Stomach (tissue), 19 donors: ENCODE measurements at places on chromosomes 4 and X.

DNA sequence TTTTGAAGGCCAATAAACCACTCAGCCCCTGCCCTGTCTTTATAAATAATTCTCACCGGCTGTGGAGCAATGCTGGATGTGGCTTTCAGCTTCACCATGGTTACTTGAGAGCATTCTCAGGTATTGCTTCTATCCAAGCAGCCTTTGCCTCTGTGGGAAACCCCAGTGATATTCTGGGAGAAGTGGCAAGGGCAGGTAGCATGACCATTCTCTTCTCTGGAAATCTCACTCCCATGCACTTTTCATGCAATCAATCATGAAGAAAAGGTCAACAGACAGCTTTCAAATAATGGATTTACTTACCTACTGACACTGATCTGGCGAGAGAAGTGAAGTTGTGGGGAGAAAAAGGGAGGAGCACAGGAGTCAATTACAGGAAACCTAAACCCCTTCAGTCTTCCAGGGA, 49.5 kb downstream of the UNC5C start:
- DNase-seq = no peak

DNA sequence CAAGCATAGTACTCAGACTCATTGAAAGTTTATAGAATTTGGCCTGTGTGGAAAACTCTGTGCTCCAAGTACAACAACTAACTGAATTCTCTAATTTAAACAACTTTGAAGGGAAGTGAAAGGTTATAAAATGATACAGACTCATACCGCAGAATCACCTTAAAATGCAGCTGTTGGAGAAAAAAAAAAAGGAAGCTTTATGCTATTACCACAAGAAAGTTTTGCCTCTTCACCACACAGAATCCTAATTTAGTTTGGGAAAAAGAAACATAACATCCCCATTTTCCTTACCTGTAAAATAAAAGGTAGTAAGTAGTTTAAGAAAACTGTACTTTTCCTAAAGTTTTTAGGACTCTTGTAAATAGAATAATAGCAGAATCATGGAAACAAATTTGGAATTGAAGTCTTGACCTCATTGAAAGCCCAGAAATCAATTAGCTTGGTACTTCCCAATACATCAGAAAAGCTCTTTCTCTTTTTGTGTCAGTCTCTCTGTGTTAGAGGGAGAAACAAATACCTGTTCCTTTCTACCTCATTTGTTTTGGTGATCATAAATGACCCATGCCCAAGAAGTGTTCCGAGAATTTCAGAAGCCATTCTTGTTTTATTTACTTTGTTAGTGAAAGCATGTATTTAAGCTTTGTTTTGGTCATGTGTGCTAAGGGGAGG, 78.8 kb downstream of the NFKB1 start:
- DNase-seq = no peak

- no peak for DNase-seq
Measured at GRCh38 chr4:31058656-31059055, 338.5 kb downstream of the PCDH7 start.

DNA sequence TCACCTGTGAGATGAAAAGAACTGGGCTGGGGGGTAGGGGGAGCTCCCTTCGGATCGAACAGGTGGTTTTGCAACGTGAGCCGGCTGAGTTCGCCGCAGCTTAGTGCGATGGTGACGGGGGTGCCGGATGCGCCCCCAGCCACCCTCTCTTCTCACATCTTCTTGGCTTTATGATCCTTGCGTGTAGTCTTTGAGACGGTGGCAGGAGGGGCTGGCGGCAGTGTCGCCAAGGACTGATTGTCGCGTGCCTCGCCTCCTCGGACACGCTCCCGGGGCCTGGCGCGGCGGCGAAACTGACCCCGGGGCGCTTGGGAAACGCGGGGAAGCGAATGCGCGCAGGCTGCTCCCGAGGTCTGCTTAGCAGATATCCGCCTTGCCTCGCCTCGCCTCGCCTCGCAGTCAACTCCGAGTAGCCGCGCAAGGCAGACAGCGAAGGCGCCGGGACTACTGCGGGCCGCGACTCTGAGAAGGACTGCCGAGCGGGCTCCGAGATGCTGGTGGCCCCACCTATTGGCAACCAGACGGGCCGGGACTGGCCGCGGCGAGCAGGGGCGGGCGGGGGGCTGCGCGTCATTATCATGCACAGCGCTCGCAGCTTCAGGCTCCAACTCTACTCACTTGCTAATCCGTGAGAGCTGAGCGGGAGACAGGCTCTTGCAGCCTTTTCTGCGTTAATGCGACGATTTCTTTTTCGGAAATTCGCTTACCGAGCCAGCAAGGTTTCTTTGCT, 1.5 kb downstream of the GRID2 start:
- DNase-seq = peak; percentile 88

- DNase-seq = no peak
Measured at GRCh38 chr4:136183513-136183912, 1348.8 kb downstream of the PCDH18 start.

DNA sequence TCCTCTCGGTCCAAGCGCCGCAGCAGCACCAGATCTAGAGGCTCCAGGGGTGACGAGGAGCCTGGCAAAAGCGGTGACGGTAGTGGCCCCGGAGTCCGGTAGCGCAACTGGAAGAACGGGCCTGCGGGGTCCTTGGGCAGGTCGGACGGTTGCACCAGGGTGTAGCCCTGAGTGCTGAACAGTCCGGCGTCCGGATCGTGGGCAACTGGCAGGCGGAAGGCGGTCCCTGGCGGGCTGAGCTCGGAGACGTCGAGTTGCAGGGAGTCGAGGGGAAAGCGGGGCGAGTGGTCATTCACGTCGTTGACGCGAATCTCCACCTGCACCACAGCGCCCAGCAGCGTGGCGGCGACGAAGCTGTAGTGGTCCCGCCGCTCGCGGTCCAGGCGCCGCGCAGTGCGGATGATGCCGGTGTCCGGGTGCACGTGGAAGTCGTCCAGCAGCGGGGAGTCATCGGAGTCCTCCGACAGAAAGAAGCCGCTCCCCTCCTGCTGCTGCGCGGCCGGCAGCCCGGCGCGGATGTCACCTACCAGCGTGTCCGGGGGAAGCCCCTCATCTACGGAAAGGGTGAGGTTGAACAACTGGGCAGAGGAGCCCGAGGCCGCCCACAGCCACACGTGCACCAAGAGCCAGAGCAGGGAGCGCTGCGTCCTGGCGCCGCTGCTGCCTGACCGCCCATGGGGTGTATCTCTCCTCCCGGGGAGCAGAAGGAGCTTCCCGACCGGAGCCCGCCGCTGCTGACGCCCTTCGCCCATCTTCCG, 837 bp downstream of the DCHS2 start:
- no peak for DNase-seq

DNA sequence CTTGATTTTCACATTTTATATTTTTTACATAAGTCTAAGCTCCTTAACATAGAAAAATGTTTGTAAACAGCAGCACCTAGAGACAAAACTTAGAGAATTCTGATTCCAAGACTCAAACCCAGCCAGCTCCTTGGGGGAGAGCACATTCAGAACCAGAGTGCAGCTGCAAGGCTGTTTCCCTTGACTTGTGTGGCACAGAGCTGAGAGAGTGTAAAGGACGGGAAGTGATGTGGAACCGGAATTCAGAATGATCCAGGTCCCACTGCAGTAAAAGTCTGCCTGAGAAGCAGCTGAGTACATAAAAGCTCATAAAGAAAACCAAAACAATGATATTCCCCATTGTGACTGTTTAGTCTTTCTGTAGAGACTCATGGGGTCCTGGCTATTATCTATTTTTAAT, 713.8 kb downstream of the RAB28 start:
- DNase-seq = no peak

DNA sequence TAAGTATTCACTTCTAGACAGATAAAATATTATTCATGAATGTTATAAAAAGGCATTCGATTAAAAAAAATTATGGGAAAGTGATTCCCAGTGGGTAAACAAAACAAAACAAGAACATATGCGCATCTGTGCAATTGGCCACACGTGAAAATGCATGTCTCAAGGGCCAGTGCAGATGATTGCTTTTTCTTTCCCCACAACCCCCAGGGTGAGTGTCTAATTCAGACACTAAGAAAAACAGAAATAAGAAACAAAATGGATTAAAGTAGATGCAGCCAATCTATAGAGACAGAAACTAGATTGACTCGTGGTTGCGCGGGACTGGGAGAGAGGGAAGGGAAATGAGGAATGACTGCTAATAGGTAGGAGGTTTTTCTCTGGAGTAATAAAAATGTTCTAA, 49.5 kb downstream of the GPM6A start:
- no peak for DNase-seq

DNA sequence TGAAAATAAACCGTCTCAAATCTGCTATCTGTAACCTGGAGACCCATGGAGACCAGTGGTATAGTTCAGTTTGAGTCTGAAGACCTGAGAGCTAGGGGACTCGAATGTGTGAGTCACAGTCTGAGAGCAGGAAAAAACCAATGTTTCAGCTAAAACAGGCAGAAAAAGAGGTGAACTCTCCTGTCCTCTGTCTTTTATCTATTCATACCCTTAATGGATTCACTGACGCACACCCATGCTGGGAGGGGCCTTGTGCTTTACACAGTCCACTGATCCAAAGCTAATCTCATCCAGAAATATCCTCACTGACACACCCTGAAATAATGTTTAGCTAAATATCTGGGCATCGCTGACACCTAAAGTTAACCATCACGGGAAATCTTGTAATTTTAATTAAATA, 297.9 kb downstream of the GPM6A start:
- DNase-seq = no peak

DNA sequence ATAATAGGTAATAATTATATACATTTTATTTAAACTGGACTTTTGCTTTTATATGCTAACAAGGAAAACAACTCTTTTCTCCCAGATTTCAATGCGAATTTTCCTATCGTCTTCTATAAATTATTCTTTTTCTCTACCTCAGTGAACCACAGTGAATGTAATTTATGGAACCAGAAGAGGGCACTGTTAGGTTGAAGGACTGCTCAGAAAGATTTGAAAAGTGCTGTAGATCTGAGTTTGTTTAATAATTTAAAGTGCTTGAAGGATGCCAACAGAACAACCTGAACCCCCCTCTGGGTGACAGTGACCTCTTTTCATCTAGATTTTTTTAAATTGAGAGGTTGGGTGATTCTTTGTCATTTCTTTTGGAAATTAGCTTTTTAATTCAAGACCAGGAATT, 54.9 kb downstream of the PHOX2B start:
- peak; percentile 67 for DNase-seq

DNA sequence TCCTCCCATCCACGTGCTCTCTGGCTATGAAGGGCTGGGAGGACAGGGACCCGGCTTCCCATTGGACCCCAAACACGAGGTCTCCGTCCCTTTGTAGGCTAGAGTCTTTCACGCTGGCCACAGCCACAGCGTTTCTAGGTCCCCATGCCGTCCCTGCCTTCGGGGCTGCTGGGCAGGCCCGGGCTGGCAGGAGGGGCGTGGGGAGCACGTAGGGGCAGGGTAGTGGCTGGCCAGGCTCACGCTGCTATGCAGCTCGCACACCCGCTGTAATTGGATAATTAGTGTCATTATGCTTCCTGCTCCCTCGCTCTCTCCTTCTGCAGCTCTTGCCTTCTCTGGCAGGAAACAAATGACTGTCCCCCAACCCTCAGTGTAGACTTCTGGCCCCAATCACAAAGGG, 9.8 kb downstream of the ATP2B3 start:
- DNase-seq = no peak

DNA sequence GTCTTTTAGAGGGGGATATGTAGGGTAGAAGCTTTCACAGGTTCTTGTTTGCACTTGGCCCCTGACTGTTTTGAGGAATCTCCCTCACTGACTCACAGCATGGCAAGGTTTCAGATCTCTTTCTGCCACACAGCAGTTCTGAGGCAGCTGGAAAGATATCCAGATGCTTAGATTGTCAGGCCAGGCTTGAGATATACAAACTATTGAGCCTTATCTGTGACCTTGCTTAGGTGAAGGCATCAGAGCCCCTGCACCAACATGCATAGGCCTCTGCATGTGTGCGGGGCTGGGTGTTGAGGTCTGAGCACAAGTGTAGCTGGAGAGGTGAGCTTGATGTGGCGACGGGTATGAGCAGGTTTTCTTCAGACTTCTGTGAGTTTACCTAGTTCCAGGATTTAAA, 80.9 kb upstream of the MSANTD1 start:
- peak; percentile 7 for DNase-seq

DNA sequence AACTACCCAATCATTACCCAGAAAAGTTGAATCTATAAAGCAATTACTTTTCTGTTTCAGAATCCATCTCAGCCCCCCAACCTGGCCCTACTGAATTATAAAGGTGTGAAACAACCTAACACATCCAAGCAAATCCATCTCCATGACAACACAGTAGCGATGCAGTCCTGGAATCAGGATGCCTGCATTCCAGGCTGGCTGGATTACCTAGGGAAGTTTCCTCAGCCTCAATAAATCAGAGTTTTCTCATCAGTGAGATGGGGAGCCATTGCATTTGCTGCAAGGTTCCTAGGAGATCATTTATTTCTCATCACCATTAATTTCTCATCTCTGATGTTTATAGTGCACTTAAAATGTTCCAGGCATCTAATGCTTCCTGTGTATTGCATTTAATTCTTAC, 46.0 kb downstream of the LNX1 start:
- no peak for DNase-seq

GRCh38 chrX:131067216-131067615, 9.1 kb downstream of the ARHGAP36 start:
- DNase-seq = no peak

GRCh38 chr4:7414046-7414445, 20.7 kb downstream of the PSAPL1 start:
- peak; percentile 13 for DNase-seq

DNA sequence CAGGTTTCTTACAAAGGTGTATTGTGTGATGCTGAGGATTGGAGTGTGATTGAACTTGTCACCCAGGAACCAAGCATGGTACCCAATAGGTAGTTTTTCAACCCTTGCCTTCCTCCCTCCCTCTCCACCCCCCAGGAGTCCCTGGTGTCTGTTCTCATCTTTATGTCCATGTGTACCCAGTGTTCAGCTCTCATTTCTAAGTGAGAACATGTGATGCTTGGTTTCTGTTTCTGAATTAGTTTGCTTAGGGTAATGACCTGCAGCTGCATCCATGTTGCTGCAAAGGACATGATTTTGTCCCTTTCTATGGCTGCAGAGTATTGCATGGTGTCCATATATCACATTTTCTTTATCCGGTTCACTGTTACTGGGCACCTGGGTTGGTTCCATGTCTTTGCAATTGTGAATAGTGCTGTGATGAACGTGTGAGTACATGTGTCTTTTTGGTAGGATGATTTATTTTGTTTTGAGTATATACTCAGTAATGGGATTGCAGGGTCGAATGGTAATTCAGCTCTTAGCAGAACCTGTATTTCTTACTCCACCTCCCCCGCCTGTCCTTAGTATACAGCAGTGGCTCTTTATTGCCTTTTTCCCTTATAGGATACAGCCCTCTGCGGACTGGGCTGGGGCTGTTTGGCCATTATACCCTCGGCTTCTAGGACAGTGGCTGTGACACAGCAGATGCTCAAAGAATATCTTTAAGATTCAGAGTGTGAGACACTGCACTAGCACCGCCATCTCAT, 145.4 kb downstream of the PTTG2 start:
- DNase-seq = no peak

DNA sequence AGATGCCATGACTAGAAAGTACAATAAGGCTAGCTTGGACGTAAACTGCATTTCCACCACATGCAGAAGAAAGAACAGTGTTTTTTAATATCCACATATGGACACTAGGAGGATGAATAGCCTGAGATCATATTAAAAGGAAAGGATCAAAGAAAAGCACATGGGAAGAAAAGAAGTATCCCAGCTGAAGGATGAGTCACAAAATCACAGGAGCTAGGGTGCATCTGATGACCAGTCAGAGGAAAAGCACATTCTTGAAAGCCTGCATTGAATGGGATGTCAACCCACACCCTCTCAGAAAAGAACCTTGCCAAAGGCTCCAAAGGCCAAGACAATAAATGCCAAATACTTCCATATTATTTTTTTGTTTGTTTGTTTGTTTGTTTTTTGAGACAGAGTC, 56.8 kb upstream of the PRDX4 start:
- DNase-seq = no peak

GRCh38 chr4:15395311-15395710, 32.5 kb upstream of the C1QTNF7 start:
- DNase-seq = no peak
